Prostate gland (tissue), 2 donors: ENCODE measurements at places on chromosomes 4 and X. TPM values are rescaled to one million over a fixed set of nuclear protein-coding genes. Genes with fewer than 3 reads are reported as not detected.

Gene CYBB
- 7.9 TPM for total RNA-seq

DNA sequence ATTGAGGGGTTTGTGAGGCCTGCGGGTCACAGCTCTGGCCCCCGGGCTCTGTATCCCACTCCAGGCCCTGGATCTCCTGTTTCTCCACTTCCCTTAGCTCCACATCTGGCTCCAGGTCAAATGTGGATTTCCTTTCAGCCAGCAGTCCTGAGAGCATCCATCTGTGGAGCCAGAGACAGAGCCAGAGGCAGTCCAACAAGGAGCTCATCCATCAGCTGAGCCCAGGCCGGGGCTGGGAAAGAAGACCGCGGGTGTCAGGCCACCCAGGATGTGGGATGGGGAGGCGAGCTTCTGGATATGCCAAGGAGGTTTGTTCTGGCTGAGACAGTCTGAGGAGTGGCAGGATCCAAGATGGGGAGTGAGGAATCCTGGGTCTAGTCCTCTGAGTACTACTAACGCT, 91.7 kb downstream of the EFNB1 start:
- no peaks in the 10 kb centered on the region for H3K27me3 ChIP-seq
- H3K27ac ChIP-seq: no peak overlapping the region
- no peaks in the 10 kb centered on the region for H3K4me1 ChIP-seq
- no peak for DNase-seq
- no peak overlapping the region for H3K4me3 ChIP-seq

Gene IDUA
- total RNA-seq: 53.6 TPM

DNA sequence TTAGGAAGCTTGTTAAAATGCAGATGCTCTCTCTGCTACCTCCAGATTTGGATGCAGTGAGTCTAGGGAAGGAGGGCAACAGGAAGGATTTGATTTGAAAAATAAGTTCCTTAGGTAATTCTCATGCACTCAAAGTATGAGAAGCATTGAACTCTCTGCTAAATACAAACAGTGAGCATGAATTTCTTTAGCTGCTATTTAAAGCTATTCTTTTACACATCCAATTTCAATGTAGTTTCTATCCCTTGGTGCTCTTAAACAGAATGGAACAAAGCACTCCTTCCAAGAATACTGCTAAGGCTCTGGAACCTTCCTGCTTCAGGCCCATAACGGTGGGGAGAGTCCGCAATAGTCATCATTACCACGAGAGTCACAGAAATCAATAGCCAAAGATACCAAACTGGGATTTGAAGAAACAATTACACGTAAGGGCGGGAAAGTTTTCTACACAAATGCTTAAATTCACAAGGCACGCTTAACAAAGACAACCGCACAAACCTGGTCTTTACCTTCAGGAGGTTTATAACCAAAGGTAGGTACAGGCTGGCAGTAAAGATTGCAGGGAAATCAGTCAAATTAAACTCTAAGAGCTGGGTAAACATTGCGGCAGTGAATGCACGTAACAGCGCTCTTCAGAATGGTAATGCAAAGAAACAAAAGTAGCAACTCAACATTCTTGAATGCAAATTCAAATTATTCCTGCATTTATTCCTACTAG, 123.2 kb upstream of the NAP1L5 start:
- no peak for DNase-seq
- no peaks in the 10 kb centered on the region for H3K4me1 ChIP-seq
- H3K27me3 ChIP-seq: no peaks in the 10 kb centered on the region
- peak overlapping the region; percentile 23 for H3K27ac ChIP-seq
- H3K4me3 ChIP-seq: no peak overlapping the region

Gene IL2RG
- total RNA-seq: 0.73 TPM

Gene KCND1
- 0.23 TPM for total RNA-seq

GRCh38 chr4:67397931-67398330, 147.4 kb downstream of the CENPC start:
- no peak for DNase-seq
- no peak overlapping the region for H3K27ac ChIP-seq
- H3K4me3 ChIP-seq: no peak overlapping the region

Gene CT47B1
- not detected for total RNA-seq

DNA sequence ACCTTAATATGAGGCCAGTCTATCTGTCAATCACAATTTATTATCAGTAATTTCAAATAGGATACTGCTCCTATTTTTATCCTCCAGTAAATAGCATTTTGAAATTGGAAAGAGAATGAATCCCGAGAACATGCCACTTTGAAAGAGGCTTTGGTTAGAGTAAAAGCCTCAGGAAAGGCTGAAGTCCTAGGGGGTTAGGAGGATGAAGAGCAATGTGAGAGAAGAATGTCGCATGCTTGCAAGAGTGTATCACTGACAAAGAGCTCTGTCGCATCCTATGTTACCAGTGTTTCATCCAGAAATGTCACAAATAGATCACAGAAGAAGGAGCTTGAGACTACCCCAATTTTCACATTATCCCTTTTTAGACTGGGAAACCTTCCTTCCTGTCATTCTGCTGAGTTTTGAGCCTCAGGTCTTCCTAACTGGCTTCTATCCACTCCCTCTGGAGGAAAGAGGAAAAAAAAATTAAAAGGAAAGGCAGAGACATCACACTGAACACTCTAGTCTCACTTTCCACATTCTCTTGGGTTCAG, 39.8 kb downstream of the GPM6A start:
- DNase-seq: no peak
- no peak overlapping the region for H3K4me3 ChIP-seq
- H3K27ac ChIP-seq: no peak overlapping the region
- H3K36me3 ChIP-seq: no peaks in the 10 kb centered on the region
- H3K4me1 ChIP-seq: no peaks in the 10 kb centered on the region

- no peaks in the 10 kb centered on the region for H3K27me3 ChIP-seq
- no peak overlapping the region for H3K27ac ChIP-seq
- no peaks in the 10 kb centered on the region for H3K4me1 ChIP-seq
- H3K36me3 ChIP-seq: no peaks in the 10 kb centered on the region
Observed at GRCh38 chr4:174365018-174365587, 81.4 kb downstream of the CEP44 start.

DNA sequence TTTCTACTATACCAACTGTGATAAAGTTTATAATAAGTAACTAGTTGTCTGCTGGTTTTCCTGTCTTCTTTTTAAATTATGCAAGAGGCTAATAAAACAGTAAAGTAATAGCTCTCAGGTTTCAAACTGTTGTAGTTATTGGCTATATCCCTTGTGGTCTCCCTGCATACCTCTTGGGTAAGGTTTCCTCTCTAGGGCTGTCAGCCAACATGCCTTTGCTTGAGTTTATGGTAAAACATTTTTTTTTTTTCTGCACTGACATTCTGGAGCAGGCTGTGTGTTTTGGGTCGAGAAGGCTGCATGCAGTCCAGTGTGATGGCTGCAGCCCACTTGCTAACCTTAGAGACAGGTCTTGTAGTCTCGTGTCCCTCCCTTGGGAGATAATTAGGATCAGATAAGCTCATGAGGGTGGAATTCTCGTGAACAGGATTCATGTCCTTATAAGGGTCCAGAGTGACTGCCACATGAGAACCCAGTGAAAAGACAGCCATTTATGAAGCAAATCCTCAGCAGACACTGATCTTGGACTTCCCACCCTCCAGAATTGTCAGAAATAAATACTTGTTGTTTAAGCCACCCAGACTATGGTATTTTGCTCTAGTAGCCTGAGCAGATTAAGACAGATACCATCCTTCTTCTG, 831.2 kb downstream of the CCSER1 start:
- no peaks in the 10 kb centered on the region for H3K36me3 ChIP-seq
- peak; percentile 36 for DNase-seq
- H3K27ac ChIP-seq: no peak overlapping the region
- H3K4me3 ChIP-seq: no peak overlapping the region
- no peaks in the 10 kb centered on the region for H3K27me3 ChIP-seq

GRCh38 chr4:8356856-8357255, 83.7 kb downstream of the ACOX3 start:
- no peak for DNase-seq
- H3K27ac ChIP-seq: no peak overlapping the region
- H3K36me3 ChIP-seq: no peaks in the 10 kb centered on the region
- H3K27me3 ChIP-seq: no peaks in the 10 kb centered on the region

DNA sequence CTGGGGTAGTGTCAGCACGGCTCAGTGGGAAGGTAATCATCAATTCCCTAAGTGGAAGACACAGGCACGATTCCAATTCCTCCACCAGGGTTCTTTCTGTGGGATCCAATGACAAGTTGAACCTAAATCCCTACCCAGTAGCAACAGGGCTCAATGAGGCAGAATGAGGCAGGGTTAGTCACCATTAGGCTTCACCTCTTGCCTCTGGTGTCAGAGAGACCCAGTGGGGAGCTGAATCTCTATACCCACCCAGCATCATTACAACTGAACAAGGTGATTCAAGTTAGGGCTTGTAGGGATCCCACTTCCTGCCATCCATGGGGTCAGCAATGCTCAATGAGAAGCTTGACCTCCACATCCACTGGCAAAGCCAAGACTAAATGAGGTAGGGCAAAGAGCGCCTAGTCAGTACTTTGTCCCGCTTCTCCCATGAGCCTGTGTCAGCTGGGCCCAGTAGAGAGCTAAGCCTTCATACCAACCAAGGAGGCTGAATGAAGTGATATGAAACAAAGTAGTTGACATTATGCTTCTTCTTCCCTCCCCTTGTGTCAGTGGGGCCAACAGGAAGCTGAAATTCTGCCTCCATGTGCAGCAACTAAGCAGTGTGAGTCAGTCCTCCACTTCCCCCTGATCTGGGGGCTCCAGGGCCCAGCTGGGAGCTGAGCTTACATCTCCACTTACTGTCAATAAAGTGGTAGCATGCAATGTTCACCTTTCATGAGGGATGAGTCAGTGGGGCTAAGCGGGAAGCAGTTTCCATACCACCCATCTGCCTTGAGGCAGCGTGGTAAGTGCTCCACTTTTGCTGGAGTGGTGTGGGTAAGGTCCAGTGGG, 36.4 kb upstream of the RBM41 start:
- H3K36me3 ChIP-seq: no peaks in the 10 kb centered on the region
- no peak for DNase-seq
- no peaks in the 10 kb centered on the region for H3K4me1 ChIP-seq

Gene CD40LG
- not detected for total RNA-seq

Gene CTAG2
- total RNA-seq: not detected

DNA sequence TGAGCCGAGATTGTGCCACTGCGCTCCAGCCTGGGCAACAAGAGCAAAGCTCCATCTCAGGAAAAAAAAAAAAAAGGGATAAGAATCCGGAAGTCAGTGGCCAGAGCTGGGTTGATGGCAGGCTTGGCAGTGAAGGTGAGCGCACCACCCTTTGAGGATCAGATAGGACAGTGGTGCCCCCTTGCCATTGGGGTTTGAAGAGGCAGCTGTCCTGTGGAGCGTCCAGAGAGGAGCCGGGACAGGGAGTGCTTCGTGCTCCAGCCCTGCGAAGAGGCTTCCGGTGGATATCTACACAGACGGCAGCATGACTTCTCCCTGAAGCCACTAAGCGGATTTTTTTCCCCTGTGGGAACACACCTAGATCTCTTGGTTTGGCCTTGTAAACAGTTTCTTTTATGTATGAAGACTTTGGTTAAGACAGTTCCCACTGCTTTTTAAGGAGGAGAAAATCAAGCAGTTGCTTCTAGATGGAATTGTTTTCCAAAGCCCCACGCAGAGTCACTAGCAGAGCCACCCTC, 6.5 kb downstream of the TBC1D14 start:
- H3K27me3 ChIP-seq: no peaks in the 10 kb centered on the region
- H3K27ac ChIP-seq: no peak overlapping the region
- DNase-seq: no peak
